ENCODE measurements at places on chromosomes 1 and 21.

GRCh38 chr1:211947396-211948295 lies 87.7 kb downstream of the INTS7 start:
- DNase-seq: no peak

DNA sequence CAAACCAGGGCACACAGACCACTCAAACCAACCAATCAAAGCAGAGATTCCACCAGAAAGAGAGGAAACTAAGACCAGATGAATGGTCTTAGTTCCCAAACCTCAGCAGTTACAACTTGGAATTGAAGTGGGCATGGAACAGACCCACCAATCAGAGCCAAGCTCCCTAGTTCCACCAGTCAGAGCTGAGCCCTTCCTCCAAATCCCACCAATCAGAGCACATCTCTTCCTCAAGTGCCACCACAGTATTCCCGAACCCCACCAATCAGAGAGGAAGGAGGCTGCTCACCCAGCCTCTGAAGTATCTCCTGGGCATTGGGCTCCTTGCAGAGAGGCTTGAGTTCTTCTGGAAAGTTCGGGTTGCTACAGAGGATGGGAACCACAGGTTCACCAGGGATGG lies 1.4 kb downstream of the GUCA2A start:
- DNase-seq: no peak

- DNase-seq: no peak
These were observed 132.2 kb upstream of the FOXD3 start for GRCh38 chr1:63190171-63190570.

- DNase-seq: peak; percentile 37
These were observed 56.1 kb downstream of the MEF2D start for GRCh38 chr1:156444407-156445001.

DNA sequence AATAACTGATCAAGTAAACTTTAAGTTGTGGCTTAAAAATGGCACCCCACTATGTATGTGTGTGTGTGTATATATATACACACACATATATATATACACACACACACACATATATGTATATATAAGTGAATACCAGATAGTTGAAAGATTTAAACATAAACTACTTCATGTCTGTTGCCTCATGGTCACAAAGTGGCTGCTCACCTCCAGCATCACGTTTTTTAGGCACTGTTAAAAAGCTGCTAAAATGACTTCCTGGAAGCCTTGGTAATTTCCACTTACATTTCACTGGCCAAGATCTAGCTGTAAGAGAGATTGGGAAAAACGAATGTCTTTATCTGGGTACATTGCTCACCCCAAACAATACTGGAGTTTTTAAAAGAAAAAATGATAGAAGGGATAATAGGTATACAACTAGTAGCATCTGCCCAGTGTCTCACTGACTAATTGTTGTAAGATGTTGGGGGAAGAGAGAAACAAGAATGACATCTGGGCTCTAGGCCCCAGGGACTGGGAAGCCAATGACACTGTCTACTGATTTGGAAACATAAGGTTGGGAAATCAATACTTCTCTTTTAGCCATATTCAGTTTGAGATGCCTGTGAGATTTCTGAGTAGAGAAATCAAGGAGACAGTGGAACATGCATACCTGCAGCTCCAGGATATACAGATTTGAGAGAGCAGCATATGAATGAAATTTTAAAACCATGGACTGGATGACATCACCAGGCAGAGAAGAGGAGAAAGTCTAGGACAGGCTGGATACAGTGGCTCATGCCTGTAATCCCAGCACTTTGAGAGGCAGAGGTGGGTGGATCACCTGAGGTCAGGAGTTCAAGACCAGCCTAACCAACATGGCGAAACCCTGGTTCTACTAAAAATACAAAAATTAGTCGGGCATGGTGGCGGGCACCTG lies 42.8 kb downstream of the CLDN14 start:
- DNase-seq: no peak

DNA sequence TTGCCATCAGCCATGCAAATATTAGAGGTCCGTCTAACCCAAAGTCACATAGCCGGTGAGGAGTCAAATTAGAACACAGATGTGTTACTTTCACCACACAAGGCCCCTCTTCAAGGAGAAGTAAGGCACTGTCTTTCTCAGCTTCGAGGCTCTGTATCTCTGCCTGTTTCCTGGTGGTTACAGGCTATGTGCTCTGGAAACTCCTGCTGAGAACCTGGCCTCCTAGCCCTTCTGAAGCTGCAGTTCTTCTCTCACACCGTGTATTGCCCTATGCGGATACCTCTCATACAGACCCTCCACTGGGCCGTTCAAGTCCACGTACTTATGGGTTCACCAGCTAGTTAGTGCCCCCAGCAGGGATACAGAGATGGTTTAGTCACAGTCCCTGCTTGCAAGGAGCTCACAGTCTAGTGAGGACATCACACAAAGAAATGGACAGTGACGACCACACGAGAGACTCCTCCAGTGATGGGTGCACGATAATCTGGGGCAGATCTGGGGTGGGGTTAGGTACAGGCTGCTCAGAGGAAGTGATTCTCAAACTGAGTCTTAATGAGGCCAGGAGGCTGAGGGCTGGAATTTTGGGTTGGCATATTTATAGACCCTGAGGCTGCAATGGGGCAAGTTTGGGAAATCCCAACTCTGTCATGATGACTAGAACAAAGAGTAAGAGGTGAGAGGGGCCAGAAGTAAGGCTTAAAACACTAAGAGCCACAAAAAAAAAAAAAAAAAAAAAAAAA lies 22.8 kb upstream of the ELOA start:
- DNase-seq: no peak

- no peak for DNase-seq
These were observed 1.1 kb upstream of the B3GALT5 start for GRCh38 chr21:39611551-39612190.

GRCh38 chr1:9201401-9202239 lies 33.0 kb upstream of the H6PD start:
- no peak for DNase-seq

- no peak for DNase-seq
These were observed 55.2 kb downstream of the SASS6 start for GRCh38 chr1:100077531-100077930.

GRCh38 chr1:233386336-233386735 lies 58.8 kb downstream of the MAP3K21 start:
- no peak for DNase-seq

DNA sequence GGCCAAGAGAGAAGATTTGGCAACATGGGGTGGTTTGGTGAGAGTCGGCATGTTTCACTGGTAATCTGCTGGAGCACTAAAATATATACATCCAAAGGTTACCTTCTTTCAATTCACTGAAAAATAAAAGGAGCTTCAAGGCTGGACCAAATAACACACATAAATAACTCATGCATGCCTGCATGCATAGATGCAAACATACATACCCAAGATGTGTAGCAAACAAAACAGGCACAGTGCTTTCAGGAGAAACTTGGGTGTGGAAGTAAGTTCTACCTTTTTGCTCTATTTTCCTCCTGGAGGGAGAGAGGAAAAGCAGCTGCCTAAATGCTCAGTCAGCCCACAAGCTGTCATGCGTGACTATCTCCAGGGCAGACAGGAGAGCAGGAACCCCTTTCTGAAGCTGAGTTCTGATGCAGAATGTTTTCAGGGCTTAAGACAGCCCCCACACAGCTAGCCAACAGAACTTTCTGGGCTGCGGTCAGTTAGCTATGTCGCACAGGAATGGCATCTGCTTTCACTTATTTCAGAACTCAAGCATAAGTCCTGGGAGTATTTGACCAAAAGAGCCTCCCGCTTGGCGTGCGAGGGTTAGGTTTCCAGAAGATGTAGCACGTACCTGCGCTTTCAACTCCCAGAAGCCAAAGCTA lies 166.2 kb downstream of the TOMM20 start:
- DNase-seq: no peak

DNA sequence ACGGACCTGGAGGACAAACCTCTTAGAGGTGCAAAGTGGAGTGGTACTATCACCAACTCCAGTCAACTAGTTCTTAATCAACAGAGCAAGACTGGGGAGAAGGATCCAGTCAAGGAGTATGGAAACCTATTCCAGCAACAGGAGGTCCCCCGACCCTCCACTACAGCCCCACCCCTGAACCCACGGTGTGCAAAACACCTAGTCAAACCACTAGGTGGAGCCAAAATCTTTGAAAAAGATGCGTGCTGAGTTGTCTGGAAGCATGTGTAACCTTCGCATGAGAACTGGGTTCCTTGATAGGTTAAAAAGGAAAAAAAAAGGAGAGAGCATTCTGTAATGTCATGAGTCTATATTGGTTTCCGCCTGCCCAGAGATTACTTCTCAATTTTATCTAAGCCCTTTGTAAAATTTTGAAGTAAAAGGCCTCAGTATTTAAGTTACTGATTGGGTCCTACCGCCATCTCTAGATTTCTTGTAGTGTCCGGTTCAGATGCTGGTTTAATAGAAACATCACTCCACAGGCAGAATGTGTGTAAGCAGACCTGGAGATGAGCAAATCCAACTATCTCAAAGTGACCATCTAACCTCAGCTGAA lies 81.9 kb upstream of the HAO2 start:
- no peak for DNase-seq

- no peak for DNase-seq
These were observed 4.7 kb upstream of the PCSK9 start for GRCh38 chr1:55034476-55035133.

- DNase-seq: no peak
These were observed 10.0 kb downstream of the YBEY start for GRCh38 chr21:46295996-46296752.

GRCh38 chr1:86247597-86248279 lies 91.2 kb upstream of the COL24A1 start:
- DNase-seq: no peak

GRCh38 chr1:175890958-175891357 lies 147.6 kb upstream of the TNR start:
- no peak for DNase-seq

DNA sequence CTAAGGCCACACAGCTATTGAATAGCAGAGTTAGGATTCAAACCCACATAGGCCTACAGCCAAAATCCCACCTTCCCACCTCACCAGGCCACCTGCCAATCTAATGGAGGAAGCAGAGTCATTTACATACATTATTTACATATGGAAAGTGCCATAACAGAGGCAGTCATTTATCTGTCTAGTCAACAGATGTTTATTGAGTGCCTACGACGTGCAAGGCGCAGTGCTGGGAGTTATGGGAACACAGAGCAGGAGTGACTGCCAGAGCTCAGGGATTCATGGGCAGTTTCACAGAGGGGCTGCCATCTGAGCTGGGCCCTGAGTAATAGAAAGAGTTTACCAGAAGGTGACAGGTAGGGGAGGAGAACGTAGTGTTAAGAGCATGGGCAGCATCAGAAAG lies 10.3 kb upstream of the PADI6 start:
- no peak for DNase-seq

GRCh38 chr1:31762726-31763670 lies 1.1 kb downstream of the ADGRB2 start:
- DNase-seq: peak; percentile 69

- no peak for DNase-seq
These were observed 61.6 kb downstream of the CD46 start for GRCh38 chr1:207813512-207813881.

- DNase-seq: no peak
These were observed 11.1 kb downstream of the DIPK1A start for GRCh38 chr1:92949937-92950817.

GRCh38 chr21:46560568-46561444 lies 44.1 kb downstream of the S100B start:
- DNase-seq: no peak

GRCh38 chr21:44583089-44583799 lies 2.8 kb upstream of the KRTAP10-5 start:
- no peak for DNase-seq

DNA sequence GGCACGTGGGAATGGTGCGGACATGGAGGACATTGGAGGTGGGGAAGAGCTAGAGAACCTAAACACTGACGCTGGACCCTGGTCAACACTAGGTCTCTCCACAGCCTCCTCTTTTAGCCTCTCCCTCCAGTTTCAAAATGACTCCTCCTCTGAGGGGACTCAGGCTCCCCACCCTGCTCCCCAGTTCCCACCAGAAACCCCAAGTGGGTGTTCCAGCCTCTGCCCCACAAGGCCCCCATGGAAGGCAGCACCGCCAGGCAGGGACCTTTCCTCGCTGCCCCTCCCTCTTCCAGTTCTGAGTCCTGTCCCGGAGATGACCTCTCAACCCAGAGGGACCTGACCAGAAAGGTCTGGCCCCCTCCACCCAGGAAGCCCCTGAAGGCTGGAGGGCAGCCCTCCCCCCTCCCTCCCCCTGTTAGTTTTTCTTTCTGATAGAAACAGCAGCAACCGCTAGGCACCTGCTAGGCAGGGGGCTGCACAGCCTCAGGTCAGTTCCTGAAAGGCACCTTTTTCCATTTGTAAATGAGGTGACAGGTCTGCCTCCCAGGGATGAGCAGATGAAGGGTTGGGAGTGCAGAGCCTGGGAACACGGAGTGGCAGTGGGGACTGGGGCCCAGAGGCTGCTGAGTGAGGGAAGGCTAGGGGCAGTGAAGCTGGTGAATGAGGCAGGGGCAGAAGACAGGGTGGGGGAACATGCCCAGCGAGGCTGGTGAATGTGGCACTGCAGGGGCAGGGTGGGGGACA lies 9.3 kb upstream of the ITGB2 start:
- DNase-seq: no peak

Measured in hippocampal formation (tissue), 2 donors.